ENCODE measurements at places on chromosomes 3 and 15.

- no peak for DNase-seq
Observed at GRCh38 chr3:59126446-59126845, 76.6 kb upstream of the CFAP20DC start.

- DNase-seq = no peak
Observed at GRCh38 chr15:64580696-64581407, 120.5 kb downstream of the ZNF609 start.

GRCh38 chr3:23271876-23272741 lies 69.0 kb downstream of the UBE2E2 start:
- DNase-seq = no peak

- no peak for DNase-seq
Observed at GRCh38 chr3:187447737-187448136, 79.6 kb downstream of the RTP4 start.

GRCh38 chr3:54122324-54123002 lies at the start of gene CACNA2D3:
TSS of gene CACNA2D3 (plus strand) at chr3:54122552.
- DNase-seq = no peak

DNA sequence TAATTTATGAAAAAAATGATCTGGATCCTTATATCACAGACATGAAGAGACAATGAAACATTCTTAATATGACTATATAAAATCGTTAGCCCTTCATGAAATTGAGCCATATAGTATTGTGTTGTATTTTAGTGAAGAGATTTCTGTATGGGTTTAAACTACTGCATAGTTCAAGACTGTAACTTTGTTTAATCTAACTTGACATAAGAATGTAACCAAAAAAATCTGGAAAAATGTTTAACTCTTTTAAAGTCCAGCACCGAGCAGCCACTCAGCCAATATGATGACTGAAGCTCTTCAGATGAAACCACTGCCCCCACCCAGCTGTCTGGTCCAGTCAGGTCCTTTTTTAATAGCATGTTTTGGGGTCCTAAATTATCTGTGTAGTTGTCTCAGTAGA lies 4.9 kb downstream of the NANOGP8 start:
- no peak for DNase-seq

- DNase-seq = no peak
Observed at GRCh38 chr15:59335207-59335786, 37.4 kb downstream of the MYO1E start.

- DNase-seq = no peak
Observed at GRCh38 chr3:42707620-42708355, 5.2 kb upstream of the HHATL start.

DNA sequence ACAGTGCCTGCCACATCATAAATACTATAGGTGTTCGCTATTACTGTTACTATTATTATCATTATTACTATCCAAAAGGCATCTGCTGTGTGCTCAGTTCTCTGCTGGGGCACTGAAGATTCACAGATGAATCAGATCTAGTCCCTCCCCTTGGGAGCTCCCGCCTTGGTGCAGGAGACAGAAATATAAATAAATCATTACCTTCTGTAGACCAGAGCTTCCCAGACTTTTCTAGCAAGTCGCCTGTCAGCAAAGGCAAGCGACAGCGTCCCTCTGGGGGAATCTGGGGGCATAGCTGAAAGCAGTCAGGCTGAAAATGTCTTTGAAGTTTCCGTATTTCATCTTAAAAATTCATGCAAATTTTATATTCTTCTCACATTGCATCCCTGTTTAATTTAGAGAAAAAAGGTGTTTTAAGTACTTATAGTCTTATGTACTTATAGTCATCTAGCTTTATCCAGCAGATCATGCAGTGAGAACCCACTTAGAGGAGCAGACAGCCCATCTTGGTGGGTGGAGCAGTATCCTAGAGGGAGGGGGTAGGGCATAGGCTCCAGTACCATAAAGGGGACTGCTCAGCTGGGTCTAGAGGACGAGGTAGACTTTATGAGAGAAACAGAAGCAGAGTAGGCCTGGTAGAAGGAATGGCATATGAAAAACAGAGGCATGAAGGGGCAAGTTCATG lies 10.4 kb upstream of the BRPF1 start:
- no peak for DNase-seq

DNA sequence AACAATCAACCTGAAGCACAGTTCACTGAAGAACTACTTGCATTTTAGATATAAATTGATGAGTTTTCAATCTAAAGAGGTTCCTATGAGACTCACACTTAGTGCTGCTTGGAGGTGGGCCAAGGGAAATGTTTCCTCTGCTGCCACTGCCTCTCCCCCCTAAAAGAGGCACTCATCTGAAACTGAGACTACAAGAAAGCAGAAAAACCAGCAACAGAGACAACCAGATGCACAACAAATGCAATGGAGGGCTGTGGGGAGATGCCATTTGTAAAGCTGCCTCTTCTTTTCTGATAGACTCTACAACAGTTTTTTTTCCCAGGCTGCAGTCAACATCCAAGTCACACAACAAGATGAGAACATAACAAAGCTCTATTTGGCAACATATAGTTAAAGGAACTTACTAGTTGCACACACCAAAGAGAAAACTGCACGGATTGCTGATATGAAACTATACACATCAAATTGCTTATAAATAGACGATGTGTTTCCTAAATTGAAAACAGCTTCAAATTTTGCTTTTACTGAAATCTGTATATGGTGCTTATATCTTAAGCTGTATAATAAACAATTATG lies 11.0 kb downstream of the TSPAN3 start:
- no peak for DNase-seq

DNA sequence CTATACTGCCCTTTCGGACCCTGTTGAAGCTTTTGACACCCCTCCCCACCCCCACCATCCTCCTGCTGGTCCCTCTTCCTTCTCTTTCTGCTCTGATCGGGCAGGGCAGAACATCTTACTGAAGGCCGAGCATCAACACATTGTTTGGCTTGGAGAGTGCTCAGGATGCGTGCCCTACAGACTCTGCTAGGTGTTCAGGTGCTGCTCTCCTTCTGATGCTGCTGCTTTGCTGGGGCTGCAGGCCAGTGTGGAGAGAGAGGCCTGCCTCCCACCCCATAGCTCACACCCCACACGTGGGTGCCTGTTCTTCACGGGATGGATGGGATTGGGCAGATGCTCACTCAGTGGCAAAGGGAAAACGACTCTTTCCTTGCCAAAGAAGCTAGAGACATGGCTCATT lies 89.8 kb upstream of the ONECUT1 start:
- DNase-seq = no peak

DNA sequence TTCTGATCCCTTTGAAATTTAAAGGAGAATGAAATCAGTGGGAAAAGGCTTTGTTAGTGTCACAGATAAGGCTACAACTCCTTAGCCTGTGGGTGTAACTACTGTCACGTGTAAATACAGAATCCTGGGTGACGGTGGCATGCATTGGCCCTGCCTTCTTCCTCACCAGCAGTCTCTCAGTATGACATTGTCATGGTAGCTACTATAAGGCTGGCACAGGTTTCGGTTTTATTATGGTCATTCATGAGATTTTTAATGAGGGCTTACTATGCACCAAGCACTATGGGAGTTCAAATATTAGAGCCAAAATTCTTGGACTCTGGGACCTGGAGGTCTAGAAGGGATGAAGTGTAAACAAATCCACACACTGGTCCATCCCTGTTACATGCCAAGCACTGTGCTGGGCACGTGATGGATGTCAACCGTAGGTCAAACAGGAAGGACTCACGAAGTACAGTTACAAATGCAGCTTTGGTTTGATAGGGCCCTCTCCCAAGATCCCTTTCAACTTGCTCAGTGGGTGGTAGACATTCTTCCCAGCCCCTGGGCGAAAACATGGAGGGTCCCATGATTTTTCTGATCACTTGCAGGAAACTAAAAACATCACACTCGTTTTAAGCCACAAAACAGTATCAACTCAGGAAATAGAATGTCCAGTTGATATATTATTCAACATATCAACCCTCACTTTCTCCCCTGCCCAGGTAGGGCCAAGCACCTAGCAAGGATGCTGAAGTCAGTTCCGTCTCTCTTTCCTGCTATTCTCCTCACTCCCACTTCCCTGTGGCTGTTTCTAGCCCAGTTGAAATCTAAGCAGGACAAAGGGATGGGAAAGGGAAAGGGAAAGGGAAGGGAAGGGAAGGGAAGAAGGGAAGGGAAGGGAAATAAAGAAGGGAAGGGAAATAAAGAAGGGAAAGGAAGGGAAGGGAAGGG lies 25.3 kb downstream of the BFSP2 start:
- DNase-seq = no peak

GRCh38 chr3:105649480-105649879 lies 219.3 kb downstream of the CBLB start:
- no peak for DNase-seq

- no peak for DNase-seq
Observed at GRCh38 chr3:144497452-144497851, 525.8 kb downstream of the DIPK2A start.

DNA sequence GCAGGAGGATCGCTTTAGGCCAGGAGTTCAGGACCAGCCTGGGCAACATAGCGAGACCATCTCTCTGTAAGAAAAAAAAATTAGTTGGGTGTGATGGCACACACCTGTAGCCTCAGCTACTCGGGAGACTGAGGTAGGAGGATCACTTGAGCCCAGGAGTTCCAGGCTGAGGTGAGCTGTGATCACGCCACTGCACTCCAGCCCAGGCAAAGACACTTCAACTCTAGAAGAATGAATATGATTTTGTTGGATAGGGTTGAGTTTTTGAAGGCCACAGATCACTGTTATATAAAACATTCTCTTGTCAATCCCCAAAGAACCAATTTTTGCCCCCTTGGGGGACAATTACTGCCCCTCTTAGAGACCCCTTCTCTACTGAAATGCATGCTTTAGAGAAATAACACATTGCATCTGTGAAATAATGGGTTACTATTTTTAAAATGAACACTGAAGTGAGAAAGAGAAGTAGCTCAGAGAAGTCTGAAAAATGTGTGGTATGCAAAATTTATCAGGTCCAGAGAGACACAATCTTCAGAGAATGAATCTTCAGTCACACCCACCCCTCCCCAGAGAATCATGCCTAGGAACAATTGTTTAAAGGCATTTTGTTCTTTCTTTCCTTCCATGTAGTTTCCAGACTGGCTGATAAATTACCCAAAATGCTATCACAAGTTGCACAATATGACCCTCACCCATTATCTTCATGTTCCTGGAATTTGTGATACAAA lies 42.7 kb downstream of the METTL6 start:
- DNase-seq = no peak

DNA sequence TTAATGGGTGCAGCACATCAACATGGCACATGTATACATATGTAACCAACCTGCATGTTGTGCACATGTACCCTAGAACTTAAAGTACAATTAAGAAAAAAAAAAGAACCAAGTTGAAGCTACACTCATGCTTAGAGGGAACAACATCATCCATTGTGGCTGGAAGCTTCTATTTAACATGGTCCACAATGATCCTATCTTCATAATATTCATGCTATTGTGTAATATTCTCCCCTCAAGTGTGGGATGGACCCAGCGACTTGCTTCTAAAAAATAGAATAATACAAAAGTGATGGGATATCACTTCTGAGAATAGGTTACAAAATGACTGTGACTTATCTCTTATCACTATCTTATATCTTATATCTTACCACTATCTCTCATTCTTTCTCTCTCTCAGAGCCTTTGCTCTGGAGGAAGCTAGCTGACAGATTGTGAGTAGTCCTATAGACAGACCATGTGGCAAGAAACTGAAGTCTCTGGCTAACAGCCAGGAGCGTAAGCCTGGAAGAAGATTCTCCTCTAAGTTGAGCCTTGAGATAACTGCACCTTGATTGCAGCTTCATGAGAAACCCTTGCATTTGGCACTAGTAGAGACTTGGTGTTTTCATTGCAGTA lies 198.5 kb upstream of the MRPL3 start:
- no peak for DNase-seq

GRCh38 chr3:50575372-50575771 lies 6.0 kb downstream of the HEMK1 start:
- DNase-seq = no peak

- DNase-seq = no peak
Observed at GRCh38 chr15:95279277-95280019, 1048.1 kb downstream of the MCTP2 start.

GRCh38 chr3:131216801-131217200 lies 164.8 kb upstream of the NUDT16 start:
- DNase-seq = no peak

DNA sequence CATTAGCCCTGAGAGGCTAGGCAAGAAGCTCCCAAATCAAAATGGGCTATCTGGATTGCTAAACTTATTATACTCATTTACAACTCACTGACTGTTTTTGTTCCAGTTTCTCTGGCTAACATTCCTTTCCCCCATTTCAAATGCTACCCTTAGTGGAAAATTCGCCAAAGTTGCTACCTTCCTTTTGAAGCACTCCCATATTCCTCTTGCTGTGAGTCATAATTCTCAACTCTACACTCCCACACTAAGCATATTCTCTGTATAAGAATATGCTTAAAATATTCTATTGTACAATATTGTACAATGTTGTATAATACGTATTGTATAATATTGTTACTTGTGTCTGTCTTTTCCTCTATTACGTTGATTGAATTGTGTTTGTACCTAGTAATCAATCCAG lies 398.6 kb downstream of the PYDC2 start:
- no peak for DNase-seq

- DNase-seq = no peak
Observed at GRCh38 chr15:73931441-73931840, 5.2 kb downstream of the LOXL1 start.

DNA sequence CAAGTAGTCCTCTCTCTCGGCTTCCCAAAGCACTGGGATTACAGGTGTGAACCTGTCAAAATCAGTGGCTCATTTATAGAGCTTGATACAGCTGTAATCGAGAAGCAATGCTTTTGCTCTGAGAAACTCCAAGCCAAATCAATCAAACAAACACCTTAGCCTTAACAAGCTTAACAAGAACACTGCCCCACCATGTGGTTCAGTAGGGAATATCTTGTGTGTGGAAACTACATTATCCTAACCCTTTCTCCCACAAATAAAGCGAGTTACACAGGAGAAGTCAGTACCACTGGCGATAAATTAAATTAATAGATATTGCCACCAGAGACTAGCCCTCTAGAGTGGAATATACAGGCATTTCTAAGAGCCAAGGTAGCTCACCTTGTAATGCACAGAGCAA lies 13.9 kb downstream of the CDAN1 start:
- no peak for DNase-seq

GRCh38 chr15:56341201-56341600 lies 24.0 kb upstream of the TEX9 start:
- no peak for DNase-seq

GRCh38 chr15:96353930-96354730 lies 23.6 kb downstream of the NR2F2 start:
- no peak for DNase-seq

- DNase-seq = no peak
Observed at GRCh38 chr15:38531509-38531908, 33.1 kb downstream of the RASGRP1 start.

DNA sequence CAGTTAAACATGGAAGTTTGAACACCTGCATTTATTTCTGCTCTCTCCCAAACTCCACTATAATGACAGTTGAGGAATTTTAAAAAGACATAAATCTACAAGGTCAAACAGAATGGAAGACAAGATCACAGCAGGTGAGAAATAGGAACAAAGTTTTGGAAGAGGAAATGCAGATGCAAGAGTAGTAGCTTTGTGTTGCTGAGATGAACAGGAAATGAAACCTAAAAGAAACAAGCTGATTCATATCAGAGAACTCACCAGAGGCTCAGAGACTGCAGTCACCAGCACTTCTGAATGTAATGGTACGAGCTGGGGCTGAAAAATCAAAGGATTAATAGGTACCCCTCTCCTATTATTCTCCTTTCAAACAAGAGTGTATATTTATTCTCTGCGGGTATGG lies 459.9 kb downstream of the RAP2B start:
- DNase-seq = no peak

Measured in stimulated activated naive CD4-positive, alpha-beta T cell treated with Interleukin-2 at 50 U/mL for 16 hours (primary cell).